Tracheal epithelial cell (primary cell): ENCODE measurements at places on chromosomes 2 and 18. TPM values are rescaled to one million over a fixed set of nuclear protein-coding genes. Genes with fewer than 3 reads are reported as not detected.

Gene OTOF
- under 0.01 TPM in 1 of 2 replicates, not detected in the other for total RNA-seq

Gene MEP1B
- total RNA-seq: not detected in 2 replicates

Gene ATP6V1C2
- 0.24 and 0.43 TPM in 2 replicates for total RNA-seq

Gene MRO
- total RNA-seq: not detected in 2 replicates

Gene OSR1
- 0.72 and 1.7 TPM in 2 replicates for total RNA-seq

Gene PER2
- 1.7 and 9.6 TPM in 2 replicates for total RNA-seq
